LHCN-M2 (cell line): ENCODE measurements at places on chromosomes 3 and 15. TPM values are rescaled to one million over a fixed set of nuclear protein-coding genes. Genes with fewer than 3 reads are reported as not detected.
A peak's percentile ranks its signal among the peaks of the same experiment; 100 is the strongest.

GRCh38 chr3:53114412-53115074 is 15.7 kb downstream of the RFT1 start:
- peak; percentile 55 for DNase-seq

DNA sequence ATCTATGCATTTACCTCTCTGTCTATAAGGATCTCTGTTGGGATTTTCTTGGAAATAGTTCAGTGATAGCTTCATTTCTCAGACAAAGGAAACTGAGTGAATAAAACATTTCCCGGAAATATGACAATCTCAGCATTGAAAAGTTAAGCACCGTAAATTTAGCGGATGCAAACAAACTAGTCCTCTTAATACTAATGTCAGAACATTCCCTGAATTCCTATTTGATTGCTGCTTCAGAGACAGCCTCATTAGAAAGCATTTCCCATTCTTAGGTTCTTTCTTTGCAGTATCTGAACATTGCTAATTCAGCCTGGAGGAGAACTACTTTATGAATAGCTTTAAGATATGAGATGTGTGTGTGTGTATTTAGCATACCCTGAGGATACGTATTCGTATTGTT is 101.3 kb downstream of the NR2F2 start:
- DNase-seq: no peak

GRCh38 chr15:41870689-41871081 is 23.2 kb downstream of the SPTBN5 start:
- DNase-seq: peak; percentile 34

- DNase-seq: no peak
These were observed 220.5 kb downstream of the OPA1 start for GRCh38 chr3:193813501-193813830.

GRCh38 chr15:47184003-47184907 is 533.0 kb upstream of the SEMA6D start:
- no peak for DNase-seq

- no peak for DNase-seq
These were observed 39.4 kb downstream of the WWTR1 start for GRCh38 chr3:149618151-149619123.

GRCh38 chr15:68384451-68385239 is 47.3 kb downstream of the ITGA11 start:
- peak; percentile 97 for DNase-seq

DNA sequence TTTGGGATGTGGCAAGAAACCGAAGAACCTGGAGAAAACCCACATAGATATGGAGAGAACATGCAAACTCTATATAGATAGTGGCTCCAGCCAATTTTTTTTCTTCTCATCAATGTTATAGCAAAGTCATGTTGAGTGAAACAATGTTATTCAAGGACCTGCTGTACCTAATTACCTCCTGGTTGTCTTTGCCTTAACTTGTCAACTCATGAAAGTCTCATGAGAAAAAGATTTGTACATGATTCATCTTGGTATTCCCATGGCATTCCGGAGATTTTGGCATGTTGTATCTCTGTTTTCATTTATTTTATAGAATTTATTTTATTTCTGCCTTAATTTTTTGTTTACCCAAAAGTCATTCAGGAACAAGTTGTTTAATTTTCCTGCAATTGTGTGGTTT is 303.8 kb upstream of the CDIN1 start:
- DNase-seq: no peak

DNA sequence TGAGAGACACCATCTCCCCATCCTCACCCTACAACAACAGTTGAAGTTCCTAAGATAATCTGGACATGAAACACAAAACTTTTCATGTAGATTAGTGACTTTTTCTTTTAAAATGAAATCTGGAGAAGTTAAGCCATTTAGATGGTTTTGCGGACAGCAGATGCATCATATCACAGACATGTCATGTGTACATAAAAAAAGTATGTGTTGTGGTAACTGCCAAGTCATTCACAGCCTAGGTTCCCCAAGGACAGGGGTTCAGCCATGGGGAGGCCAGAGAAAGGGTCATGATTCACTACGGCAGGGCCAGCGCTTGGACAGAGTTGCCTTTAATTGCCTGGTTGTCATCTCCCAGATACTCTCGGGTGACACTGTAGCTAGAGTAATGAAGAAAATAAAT is 163.2 kb downstream of the PDZRN3 start:
- peak; percentile 44 for DNase-seq

The PIERCE2 gene
- 3.4 and 4.6 TPM in 2 replicates for total RNA-seq

GRCh38 chr3:129626744-129627349 is 20.4 kb upstream of the PLXND1 start:
- DNase-seq: peak; percentile 84

GRCh38 chr3:5014391-5014790 is 35.2 kb downstream of the BHLHE40 start:
- no peak for DNase-seq

- DNase-seq: no peak
These were observed 887.4 kb downstream of the FHIT start for GRCh38 chr3:60363817-60364216.

- DNase-seq: no peak
These were observed 6.7 kb upstream of the BFSP2 start for GRCh38 chr3:133393204-133393603.

DNA sequence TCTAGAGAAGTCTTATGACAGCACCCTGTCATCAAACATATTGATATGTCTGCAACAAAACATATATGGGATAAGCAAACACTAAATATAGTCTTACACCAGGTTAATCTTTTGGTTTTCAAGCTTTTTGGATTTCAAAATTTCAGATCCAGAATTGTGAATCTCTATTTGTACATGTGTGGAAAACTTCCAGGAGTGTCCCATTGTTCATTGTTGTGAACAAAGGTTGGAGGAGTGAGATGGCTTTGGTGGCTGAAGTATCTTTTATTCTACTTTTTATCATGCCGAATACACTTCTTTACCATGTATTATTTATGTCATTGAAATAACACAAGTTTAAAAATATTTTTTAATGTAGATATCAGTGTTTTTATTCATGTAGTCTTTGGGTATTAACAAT is 5.9 kb upstream of the FHIT start:
- no peak for DNase-seq

The CGNL1 gene
- 2.0 and 2.2 TPM in 2 replicates for total RNA-seq

- DNase-seq: no peak
These were observed 182.7 kb upstream of the DCBLD2 start for GRCh38 chr3:99084156-99084555.

DNA sequence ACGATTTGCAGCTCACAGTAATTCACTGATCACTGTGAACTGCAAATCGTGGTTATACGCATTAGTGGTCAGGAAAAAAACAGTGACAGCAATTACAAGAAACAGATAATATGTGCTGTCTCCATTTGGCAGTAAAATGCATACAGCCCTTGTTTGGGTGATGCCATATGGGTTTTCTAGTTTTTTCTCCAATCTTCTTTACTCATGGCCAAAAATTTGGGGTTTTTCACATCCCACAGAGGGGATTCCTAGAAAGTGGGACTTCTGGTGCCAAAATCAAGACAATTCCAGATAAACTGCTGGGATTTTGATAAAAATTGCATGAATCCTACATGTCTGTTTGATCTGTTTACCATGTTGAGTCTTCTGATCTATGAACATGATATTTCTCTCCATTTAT is 15.6 kb downstream of the NDN start:
- DNase-seq: no peak

DNA sequence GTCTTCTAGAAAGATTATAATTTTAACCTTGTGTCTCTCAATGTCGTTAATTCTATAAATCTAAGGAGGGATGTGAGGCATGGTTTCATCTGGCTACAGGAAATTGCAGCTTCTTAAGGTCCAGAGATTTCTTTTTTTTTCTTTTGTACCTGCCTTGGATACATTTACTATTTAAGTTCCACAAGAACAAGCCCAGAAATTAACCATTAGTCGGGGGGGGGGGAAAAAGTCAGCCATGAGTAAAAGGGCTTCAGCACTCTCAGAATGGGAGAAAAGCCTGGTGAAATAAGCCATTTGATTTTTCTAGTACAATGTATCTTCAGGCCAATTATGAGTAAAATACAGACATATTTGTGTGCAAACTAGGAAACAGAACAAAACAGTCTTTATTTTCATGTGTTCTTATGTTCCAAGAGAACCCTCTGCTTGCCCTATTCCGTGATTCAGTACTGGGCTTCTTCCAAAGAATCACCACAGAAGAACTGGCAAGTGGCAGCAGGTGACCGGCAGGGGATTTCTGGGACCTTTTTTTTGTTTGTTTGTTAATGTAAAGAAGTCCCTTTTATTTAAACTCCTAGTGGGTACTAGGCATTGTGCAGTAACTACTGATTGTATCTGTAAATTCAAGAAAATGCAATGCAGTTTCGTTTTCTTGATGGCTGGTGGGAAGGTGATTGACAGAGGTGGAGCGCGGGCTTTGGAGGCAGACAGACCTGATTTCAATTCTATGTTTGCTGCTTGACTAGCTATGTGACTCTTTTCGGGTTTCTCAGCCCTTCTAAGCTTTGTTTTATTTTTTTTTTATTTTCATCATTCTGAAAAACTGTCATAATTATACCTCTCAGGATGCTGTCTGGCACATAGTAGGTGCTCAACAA is 82.5 kb downstream of the PEX5L start:
- no peak for DNase-seq

The ABI3BP gene
- total RNA-seq: 20.5 and 31.9 TPM in 2 replicates

DNA sequence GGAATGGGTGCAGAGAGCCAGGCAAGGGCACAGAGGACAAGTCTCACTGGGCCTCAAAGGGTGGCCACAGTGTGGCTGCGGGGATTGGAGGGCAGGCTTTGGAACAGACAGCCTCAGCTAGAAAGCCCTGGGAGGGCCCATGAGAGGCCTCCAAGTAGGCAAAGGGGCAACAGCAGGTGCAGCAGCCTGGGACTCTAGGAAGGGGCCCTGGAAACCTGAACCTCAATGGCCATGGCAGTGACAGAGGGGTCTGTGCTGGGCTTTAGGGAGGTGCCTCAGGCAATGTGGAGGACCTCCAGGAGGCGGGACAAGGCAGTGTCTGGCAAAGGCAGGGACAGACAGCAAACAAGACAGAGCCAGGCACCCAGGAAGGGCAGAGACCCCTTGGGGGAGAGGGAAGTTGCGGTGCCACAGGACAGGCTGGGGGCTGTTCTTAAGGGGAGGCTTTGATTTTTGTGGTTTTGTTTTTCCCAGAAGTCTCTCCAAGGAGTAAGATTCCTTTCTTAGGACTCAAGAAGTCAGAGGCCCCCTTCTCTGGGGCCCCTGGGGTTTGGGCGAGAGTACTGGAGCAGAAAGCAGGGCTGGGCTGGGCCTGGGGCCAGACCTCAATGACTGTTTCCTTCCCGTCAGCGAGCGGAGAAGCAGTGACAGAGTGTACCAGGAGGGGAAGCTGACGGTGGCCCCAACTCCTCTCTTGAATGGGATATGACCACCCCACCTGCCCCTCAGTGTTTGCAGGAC is 9.7 kb downstream of the STOML1 start:
- peak; percentile 94 for DNase-seq

- no peak for DNase-seq
These were observed 92.4 kb downstream of the TMEM266 start for GRCh38 chr15:76152197-76152596.

The CHST13 gene
- not detected in 2 replicates for total RNA-seq

The FMN1 gene
- 17.9 and 21.9 TPM in 2 replicates for total RNA-seq

- no peak for DNase-seq
These were observed 27.5 kb upstream of the TGM5 start for GRCh38 chr15:43294091-43294706.

DNA sequence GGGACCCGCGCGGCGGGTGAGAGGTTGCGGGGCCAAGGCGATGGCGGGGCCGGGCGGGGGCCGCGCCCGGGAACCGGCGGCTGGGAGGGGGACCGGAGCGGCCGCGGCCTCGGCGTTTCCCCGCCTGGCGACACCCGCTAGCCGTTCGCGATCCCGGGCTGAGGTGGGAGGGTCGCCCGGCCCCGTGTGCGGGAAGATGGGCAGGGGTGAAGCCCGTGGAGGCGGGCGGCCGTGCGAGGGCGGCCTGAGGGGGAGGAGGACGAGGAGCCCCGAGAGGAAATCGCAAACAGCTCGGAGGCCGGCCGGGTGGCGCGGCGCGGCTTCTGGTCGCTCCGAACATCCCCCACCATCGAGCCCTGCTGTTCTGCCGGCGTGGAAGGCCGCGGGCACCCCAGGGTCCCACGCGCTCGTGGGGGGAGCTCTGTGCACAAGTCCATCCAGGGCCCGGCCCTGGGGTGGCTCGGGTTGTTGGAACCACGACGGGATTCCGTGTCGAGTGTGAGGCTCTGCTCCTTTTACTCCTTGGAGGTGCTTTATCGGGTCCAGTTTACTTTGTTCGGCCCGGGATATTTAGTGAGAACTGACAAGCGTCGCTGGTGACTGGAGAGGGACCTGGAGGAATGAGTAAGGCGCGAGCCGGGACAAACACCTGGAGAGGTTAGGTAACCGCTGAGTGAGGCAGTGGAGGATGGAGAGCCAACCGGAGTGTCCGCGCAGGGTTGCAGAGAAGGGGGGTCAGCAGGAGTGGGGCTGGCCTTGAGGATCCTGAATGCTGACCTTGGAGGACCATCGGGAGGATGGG is 728 bp downstream of the CRTC3 start:
- peak; percentile 27 for DNase-seq

- peak; percentile 53 for DNase-seq
These were observed 1.5 kb downstream of the SATB1 start for GRCh38 chr3:18423401-18424212.

DNA sequence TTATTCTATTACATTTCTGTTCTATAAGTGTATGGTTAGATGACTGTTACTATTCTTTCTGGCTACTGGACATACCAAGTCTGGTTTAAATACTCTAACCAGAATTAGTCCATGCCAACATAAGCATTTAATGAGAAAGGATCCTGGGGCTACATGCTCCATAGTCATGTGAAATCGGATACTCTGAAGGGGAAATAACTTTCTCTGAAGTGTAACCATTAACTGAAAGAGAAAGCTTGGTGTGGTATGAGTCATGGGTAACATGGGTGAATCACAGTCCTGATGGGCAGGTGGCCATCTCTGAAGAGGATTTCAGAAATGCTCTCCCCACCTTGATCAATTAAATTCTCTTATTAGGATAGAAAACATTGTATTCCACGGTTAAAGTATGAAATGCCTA is 69.4 kb downstream of the FHIT start:
- DNase-seq: peak; percentile 18

DNA sequence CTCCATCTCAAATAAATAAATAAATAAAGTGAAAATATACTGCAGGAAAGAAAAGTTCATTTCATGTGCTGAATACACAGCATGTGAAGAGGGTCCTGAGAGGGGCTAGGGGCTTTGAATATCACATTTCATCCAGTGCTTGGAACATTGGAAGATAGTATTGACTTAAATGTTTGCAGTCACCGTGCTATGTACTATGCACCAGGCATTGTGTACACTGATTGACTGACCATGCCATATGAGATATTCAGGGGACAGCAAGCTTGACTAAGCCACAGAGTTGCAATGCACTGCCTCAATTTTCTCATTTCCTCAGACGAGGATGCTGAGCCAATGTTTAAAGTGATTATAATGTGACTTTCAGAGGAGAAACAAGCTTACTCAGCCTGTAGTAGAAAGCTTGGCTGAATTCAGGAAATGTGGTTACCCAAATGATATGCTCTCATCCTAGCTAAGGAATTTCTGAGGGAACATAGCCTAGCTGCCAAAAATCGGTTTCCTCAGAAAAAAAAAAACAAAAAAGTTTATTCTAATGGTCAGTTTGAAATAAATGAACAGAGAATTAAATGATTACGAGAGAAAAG is 557.9 kb downstream of the FGF12 start:
- no peak for DNase-seq

- DNase-seq: peak; percentile 9
These were observed 61.4 kb downstream of the TTBK2 start for GRCh38 chr15:42858999-42859789.
